NCI-H446 (cell line): ENCODE measurements at places on chromosomes 5 and 9.
A peak's percentile ranks its signal among the peaks of the same experiment; 100 is the strongest.

GRCh38 chr5:10424124-10424731 lies 17.5 kb upstream of the ROPN1L start:
- peak; percentile 80 for DNase-seq

GRCh38 chr5:133847886-133848285 lies 120.5 kb downstream of the C5orf15 start:
- DNase-seq, result no peak

- DNase-seq, result no peak
Measured at GRCh38 chr5:157283434-157283833, 17.5 kb downstream of the CYFIP2 start.

- DNase-seq, result no peak
Measured at GRCh38 chr5:121748686-121749085, 103.0 kb upstream of the FTMT start.

- no peak for DNase-seq
Measured at GRCh38 chr5:36664766-36665165, 58.4 kb downstream of the SLC1A3 start.

DNA sequence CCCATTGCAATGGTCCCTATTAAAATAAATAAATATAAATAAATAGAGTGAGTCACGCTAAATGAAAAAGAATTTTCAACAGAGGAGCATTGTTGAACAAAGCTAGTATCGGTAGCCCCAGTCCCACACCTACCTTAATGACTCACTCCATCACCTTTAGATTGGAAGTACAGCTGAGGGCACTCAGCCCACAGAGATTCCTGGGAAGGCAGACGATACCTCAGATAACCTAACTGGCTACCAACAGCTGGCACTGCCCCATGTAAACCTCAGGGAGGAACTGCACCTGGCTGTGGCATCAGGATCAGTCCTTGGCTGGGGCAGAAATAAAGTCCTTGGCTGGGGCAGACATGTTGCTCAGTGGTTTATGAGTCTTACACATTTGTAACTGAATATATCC lies 49.3 kb downstream of the SPRY4 start:
- DNase-seq, result no peak

- no peak for DNase-seq
Measured at GRCh38 chr5:88226881-88227450, 41.7 kb downstream of the TMEM161B start.

DNA sequence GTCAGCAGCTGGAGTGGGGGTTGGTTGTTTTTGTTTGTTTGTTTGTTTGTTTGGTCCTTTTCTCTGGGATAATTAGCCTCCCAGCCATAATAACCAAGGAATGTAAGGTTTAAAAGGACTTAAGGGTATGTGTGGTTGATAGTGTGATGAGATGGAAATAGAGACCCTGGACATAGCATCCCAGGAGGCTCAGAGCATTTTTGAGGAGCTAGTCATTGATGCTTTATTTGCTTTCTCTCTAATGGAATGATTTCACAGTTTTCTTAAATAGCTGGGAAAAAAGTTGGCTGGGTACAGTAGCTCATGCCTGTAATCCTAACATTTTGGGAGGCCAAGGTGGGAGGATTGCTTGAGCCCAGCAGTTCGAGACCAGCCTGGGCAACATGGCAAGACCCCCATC lies 45.1 kb downstream of the TTC1 start:
- DNase-seq, result no peak

- DNase-seq, result no peak
Measured at GRCh38 chr9:128393145-128393775, 22.1 kb downstream of the URM1 start.

DNA sequence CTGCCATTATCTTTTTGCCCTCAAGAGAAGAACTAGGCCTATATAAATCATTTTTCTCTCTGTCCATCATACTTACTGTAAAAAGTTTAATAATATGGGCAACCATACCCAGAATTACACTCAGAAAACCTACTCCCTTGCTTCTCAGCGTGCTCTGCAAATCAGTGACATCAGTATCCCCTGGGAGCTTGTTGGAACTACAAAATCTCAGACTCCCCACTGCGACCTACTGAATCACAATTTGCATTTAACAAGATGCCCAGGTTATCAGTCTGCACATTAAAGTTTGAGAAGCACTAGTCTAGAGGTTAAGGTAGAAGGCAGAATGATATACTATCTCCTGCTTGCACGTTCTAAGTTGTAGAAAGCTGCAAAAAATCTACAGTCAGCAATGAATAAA lies 127.2 kb downstream of the MLLT3 start:
- DNase-seq, result no peak

DNA sequence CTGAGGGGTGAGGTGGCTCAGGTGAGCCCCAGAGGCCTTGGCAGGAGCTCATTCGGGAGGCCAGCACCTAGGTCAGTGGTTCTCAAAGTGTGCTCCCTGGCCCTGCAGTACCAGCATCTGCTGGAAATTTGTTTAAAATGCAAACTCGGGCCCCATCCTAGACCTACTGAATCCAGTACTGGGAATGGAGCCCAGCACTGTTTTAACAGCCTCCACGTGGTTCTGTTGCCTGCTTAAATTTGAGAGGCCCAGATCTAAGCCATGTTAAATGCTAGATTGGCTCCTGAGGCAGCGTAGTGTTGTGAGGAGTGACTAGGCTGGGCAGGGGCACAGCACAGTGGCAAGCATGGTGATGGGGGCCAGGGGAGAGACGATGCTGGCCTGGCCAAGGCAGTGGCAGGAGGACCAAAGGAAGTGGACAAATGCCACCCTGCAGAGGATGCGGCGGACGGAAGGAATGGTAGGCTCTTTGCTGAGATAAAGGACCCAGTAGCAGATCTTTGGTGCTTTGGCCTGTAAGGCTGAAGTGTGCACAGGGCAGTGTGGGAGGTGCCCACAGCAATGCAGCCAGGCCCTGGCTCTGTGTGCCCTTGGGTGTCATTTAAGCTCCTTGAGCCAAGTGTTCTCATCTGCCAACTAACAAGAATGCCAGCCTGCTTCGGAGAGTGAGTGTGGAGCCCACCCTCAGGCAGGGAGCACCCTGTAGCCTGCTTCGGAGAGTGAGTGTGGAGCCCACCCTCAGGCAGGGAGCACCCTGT lies 4.2 kb downstream of the PRR7 start:
- no peak for DNase-seq

GRCh38 chr9:126317513-126317912 lies 9.1 kb upstream of the MVB12B start:
- DNase-seq, result no peak

- no peak for DNase-seq
Measured at GRCh38 chr5:1222621-1223277, 2.4 kb upstream of the SLC6A18 start.

- no peak for DNase-seq
Measured at GRCh38 chr5:156675395-156675794, 174.7 kb upstream of the PPP1R2B start.

GRCh38 chr5:380701-381309 lies 59.3 kb downstream of the AHRR start:
- no peak for DNase-seq

DNA sequence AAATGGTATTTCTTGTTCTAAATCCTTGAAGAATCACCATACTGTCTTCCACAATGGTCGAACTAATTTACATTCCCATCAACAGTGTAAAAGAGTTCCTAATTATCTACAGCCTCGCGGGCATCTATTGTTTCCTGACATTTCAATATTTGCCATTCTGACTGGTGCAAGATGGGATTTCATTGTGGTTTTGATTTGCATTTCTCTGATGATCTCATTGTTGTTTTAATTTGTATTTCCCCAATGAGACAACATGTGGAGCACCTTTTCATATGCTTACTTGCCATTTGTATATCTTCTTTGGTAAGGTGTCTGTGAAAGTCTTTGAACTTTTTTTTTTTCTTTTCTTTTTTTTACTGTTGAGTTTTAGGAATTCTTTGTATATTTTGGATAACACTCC lies 473.6 kb downstream of the KCTD16 start:
- DNase-seq, result no peak

DNA sequence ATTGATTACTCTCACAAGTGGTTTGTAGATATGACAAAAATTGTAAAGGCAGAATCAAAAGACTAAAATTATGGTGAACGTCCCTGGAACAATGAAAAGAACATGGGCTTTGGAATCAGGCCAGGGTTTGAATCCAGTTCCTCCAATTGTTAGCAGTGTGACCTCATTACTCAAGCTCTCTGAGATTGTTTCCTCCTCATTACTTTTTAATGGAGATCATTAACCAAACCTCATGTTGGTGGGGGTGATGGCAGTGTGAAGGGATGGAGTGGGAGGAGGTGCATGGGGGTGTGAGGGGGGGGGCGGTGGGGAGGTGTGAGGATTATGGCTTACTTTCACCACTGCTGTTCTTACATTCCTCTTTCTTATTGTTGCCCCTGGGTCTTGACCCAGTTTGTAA lies 44.1 kb upstream of the FOXE1 start:
- DNase-seq, result no peak

- DNase-seq, result no peak
Measured at GRCh38 chr9:10238087-10238486, 374.7 kb downstream of the PTPRD start.

DNA sequence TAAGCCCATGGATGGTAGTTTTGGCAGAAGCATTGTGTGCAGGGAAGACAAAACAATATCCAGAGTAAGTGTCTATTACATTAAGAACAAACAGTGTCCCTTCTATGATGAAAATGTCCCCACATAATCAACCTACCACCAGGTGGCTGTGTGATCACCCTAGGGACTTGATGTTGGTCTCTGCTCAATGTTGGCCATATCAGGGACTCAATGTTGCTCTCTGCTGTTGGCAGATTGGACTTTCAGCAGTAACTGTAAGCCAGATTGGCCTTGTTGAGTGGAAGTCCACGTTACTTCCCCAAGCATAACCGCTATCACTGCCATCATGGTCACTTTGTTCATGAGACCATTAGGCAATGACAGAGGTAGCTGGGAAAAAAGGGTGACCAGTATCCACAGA lies 52.8 kb upstream of the PRSS3 start:
- no peak for DNase-seq

GRCh38 chr9:18825656-18826170 lies 207.3 kb downstream of the SAXO1 start:
- DNase-seq, result no peak

- no peak for DNase-seq
Measured at GRCh38 chr5:116292321-116292720, 207.5 kb downstream of the COMMD10 start.

- no peak for DNase-seq
Measured at GRCh38 chr5:116686438-116686837, 111.8 kb upstream of the SEMA6A start.

DNA sequence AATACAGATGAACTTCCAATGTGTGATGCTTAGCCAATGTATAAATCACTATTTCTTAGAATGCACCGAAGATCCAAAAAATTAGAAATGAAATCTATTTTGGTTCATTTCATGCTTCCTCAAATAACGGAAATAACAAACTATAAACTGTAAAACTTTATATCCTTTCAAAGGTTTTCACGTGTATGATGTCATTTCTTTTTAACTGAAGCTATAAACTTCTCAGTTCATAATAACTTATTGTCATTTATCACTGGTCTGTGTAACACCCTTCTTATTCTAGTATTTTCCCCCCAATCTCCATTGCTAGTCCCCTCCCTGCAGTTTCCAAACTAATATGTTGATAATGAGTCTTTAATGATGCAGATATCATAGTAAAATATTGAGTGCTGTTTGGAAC lies 36.4 kb downstream of the DMRT2 start:
- DNase-seq, result no peak

GRCh38 chr5:26761045-26761444 lies 277.3 kb downstream of the CDH9 start:
- peak; percentile 23 for DNase-seq

DNA sequence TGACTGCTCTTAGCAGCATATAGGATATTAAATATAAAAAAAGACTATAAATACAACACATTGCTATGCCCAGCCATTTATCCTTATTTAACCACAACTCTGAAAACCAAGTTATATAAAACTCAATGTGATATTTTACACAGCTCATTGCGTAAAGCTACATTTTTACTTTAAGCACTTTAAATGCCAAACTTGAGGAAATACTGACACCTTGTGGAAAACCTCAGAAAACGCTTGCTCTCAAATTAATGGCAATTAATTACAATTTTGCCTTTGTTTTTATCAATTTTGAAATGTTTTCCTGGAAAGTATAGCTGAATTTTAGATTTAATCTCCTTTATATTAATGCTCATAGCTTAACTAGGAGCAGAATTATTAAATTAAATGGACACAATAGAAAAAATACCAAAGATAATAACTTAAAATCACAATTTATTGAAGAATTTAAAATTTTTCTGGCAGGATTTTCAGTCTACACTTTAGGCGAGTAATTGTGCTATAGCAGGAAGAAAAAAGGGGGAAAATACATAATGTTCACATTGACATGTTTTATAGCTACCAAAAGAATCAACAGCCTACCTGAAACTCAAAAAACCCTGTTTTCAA lies 25.2 kb upstream of the PLAC8L1 start:
- DNase-seq, result peak; percentile 28

DNA sequence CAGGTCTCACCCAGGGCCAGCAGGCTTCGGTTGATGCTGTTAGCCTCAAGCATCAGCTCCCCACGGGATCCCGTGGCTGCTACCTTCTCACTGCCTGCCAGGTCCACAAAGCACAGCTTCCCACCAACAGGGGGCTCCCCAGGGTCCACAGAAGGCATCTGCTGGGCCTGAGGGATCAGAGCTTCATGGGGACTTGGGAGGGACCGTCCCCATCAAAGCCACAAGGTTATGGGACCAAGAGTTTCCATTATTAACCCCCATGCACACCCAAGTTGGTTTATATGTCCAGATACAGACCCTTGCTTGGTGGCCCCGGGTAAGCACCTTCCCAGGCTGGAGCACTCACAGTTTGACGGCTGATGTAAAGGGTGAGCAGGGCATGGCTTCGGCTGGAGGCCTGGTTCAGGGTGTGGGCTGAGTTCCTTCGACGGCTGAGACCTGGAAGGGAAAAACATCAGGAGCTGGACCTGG lies 3.0 kb downstream of the KIF12 start:
- DNase-seq, result no peak

GRCh38 chr5:159262472-159262858 lies 625 bp upstream of the UBLCP1 start:
- DNase-seq, result peak; percentile 11

DNA sequence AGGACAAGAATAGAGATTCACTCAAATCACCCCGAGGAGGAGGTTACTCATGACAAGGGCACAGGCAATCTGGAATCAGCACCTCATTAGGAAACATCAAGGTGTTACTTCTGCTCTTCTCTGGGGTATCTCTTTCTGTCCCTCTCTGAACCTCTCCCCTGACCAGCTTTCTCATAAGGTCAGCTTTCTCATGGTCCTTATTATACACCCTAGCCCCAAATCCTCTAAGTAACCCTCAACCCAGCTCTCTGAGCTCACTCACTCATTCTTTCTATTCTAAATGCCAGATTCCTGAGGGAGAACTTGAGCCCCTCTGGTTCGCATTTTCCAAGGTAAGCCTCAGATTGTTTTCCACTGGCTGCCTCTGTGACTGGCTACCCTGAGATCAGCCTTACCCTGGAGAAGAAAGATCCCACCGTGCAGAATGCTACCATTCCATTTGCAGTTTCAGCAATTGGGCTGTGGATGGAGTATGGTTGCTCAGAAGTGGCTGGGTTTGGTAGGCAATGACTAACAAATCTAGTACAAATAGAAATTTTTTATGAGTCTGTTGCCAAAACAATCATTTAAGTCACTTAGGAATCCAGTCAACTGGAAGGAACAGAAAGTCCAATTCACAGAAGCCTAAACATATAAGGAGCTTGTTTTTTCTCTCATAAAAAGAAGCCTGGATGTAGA lies 9.0 kb upstream of the TIMD4 start:
- DNase-seq, result no peak
